Stimulated activated CD8-positive, alpha-beta memory T cell treated with anti-CD3 and anti-CD28 coated beads, Interleukin-4, amount 100 ng/mL, for 4 hours (primary cell): ENCODE measurements at places on chromosomes 6 and 20.

GRCh38 chr20:44692932-44693480 lies 22.2 kb upstream of the CCN5 start:
- no peak for DNase-seq

- no peak for DNase-seq
Measured at GRCh38 chr6:65633501-65633900, 73.5 kb downstream of the EYS start.

DNA sequence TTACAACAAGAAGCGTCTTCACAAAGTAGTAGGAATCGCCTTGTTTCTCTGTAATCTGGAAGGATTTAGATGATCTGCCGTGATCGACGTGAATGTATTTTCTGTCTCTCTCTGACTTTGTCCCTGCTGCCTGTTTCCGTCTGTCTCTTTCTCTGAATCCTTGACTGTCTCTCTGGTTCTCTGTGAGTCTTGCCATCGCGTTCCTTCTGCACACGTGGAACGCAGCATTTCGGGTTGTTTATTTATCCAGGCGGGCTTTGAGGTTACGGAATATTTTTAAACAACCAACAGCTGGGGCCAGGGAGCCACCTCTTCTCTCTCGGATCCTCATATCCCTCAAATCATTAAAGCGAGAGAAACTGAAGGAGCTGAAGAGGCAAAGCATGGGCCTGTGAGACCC lies 215.9 kb downstream of the ZDHHC14 start:
- no peak for DNase-seq

- no peak for DNase-seq
Measured at GRCh38 chr20:33910056-33910455, 83.7 kb upstream of the RALY start.

GRCh38 chr6:108734271-108734922 lies 113.8 kb upstream of the ARMC2 start:
- DNase-seq = no peak

DNA sequence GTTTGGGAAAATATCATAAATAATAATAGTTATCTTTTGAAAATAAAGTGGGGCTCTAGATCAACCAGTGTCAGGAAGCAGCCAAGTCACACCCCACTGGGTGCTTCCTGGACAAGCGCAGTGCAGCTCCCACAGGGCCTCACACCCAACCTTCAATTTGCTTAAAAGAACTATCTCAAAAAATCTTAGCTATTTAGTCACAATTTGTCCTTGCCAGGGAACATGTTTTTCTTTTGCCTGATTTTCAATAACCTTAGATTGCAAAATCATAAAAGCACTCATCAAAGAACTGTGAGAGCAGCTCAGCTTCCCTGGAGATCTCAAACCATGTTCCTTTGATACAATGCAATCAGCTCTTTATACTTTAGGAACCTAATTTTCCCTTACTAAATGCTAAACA lies 1.6 kb upstream of the NCOA7 start:
- no peak for DNase-seq

GRCh38 chr6:75428204-75428603 lies 65.4 kb downstream of the FILIP1 start:
- DNase-seq = no peak

DNA sequence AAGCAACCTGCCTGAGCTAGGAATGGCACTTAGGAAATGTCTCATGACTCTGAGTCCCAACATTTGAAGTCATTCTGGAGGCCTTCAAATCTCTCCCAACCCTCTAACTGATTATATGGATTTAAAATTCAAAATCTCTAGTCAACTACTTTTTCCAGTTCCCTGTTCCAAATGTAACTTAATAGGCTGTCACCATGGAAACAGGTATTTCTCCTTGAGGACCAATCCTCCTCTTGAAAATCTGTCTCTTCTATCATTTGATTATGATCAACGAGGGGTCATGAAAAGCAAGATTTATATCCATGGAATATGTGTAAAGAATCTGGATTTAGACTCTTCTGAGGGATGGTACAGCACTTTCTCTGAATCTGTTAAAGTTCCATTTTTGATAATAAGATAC lies 127.3 kb upstream of the DTNBP1 start:
- no peak for DNase-seq

GRCh38 chr6:148240461-148240840 lies 102.2 kb upstream of the SASH1 start:
- no peak for DNase-seq

DNA sequence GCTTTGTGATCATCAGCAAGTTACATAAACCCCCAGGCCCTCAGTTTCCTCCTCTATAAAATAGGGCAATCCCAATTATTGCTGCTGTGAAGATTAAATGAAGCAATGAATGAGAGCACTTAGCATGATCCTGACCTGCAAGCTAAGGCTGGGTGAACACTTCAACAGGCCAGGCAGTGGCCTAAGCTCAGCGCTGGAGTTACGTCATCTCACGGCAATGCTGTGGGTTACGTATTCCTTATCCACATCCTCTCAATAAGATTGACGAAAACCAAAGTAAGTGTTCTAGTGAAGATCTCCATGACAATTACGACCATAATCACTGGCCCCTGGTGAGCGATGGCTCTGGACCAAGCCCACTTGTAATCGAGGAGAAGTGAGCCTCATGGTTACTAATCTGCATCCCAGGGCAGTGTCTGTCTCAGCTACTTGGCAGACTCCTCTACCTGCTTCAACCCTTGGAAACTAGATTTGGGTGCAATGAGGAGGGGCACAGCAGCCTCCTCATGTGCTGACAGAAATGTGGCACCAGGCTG lies 274.1 kb upstream of the ARID1B start:
- DNase-seq = no peak

GRCh38 chr6:149235130-149235561 lies 82.4 kb upstream of the TAB2 start:
- no peak for DNase-seq

DNA sequence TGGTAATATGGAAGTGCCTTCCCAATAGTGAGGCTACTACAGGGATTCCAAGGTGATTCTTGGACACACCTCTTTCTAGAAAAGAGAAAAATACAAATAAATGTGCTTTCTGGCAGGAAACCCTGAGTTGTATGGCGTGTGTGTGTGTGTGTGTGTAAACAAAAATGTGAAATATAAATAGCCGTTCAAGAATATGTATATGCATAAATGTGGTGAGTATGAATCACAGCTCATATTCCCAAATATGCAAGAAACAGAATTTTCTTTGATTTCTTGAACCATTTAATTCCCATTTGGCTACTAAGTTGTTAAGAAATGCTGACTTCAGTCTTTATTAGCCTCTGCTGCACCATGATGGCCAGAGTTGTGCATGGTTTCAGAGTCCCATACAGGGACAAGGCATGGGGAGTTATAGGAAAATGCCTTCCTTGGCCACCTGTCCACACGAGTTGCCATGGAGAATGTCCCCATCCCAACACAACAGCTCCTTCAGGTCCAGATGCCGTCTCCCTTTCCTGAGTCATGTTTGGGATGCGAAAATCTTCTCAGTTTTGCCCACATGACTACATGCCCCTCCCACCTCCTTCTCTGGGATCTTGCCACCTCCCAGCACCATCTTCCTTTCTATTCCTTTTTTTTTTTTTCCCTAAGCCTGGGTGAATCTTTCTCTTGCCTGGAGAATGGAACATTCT lies 312.4 kb upstream of the ECI2 start:
- no peak for DNase-seq

GRCh38 chr20:7930343-7930742 lies 9.9 kb downstream of the HAO1 start:
- DNase-seq = no peak

- no peak for DNase-seq
Measured at GRCh38 chr6:170140129-170140528, 150.7 kb downstream of the DLL1 start.

- no peak for DNase-seq
Measured at GRCh38 chr6:76790045-76790796, 673.1 kb downstream of the HTR1B start.

DNA sequence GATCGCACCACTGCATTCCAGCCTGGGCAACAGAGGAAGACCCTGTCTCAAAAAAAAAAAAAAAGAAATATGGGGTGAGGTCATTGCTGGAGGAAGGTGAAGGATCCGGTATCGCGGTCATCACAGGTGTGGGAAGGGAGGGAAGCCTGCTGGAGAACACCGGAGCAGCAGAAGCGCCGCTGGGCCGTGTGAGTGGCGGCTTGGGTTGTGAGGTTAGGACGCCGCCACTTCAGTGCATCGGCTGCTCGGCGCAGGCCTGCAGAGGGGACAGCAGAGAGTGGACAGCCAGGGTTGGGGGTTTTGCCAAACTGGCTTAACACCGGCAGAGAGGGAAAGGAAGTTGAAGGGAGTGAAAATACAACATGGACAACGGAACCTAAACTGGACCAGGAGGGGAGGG lies 5.4 kb downstream of the TLDC2 start:
- no peak for DNase-seq

DNA sequence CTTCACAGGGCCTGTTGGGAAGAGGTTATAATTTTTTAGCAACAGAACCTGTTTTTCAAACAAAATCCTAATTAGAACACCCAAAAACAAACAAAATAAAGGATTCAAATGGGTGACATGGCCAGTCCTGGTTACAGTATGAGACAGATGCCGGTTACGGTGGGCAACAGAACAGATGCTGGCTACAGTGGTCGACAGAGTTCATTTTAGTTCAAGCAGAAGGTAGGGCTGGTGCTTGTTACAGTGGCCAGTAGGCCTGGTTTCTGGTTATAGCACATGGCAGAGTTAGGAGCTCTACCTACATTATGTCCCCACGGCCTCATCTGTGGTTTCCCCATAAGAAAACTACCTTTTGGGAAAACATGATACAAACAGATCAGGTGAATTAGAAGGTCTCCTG lies 327.7 kb downstream of the LAMA2 start:
- no peak for DNase-seq

GRCh38 chr6:154478021-154478700 lies 32.3 kb downstream of the CNKSR3 start:
- DNase-seq = no peak

DNA sequence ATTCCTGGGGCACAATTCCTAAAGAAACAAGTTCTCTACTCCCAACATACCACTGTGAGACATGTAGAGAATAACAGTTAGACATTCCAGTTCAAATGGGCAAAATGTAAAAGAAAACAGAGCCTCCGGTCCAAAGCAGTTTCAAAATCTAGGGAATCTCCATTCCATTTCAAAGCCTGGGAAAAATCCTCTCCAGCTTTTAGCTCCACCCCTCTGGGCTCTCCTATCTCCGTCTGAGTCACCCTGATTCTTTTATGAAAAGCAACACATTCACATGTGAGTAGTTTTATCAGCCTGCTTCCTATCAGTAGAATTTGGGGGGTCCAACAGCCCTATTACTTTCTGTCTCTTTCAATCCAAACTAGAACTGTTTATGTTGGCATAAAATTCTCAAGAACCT lies 3.7 kb downstream of the CSNK2A1 start:
- no peak for DNase-seq

DNA sequence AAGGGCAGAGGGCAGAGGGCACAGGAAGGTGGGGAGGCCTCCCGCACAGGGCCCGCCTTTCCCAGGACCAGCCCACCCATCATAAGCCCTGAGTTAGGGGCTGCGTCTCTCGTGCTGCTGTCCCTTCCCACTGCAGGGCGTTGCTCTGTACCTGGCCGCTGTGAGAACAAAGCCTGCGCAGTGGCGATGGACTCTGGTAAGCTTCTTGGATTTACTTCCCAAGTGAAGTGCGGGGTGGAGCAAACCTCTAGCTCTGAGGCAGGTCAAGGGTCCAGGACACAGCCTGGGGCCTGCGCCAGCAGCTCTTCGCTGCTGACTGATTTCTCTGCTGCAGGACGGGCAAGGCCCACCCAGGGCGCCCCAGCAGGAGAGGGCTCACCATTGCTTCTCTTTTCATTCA lies 23.9 kb downstream of the INSM1 start:
- no peak for DNase-seq

GRCh38 chr6:14174996-14175395 lies 57.4 kb downstream of the CD83 start:
- no peak for DNase-seq

DNA sequence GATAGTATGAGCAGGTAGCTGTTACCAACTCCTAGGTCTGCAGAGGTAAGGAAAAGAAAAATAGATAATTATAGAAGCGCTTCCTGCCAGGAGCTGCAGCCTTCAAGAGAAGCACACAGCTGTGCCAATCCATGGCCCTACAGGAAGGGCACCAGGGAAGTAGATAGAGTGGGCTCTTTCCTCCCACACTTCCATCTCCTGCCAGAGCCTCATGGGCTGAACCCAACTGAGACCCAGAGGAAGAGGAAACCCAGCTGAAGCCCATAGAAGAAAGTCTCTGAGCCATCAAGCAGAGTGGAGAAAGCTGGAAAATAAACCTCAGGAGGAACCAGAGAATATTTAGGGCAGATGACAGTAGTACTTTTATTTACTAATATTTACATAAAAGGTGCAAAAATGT lies 146.7 kb upstream of the ATXN1 start:
- DNase-seq = no peak
